ENCODE measurements at places on chromosomes 7 and 10.

GRCh38 chr10:84333864-84334451, 5.6 kb downstream of the CCSER2 start:
- no peak for DNase-seq

- DNase-seq = no peak
Measured at GRCh38 chr10:86393362-86393761, 26.8 kb upstream of the GRID1 start.

- DNase-seq = no peak
Measured at GRCh38 chr7:1095621-1096155, 7.8 kb downstream of the GPER1 start.

DNA sequence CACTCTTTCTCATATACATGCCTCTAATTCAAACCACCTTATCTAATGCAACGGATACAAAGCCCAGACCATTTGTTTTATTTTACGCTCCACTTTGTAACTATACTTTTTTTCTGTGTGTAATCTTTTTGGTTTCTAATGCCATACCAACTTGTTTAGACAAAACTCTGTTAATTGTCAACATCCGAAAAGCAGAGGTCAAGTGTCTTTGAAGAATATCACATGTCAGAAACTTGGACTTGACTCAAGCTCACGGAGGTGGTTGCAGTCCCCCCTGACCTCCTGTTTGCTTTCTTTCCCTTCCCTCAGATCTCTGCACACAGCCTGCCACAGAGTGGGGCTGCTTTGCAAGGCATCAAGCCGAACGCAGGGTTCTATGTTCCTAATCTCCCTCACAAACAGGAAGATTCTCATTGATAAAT, 698.9 kb downstream of the PARD3 start:
- no peak for DNase-seq

GRCh38 chr7:90686146-90686545, 90.0 kb downstream of the CDK14 start:
- no peak for DNase-seq

DNA sequence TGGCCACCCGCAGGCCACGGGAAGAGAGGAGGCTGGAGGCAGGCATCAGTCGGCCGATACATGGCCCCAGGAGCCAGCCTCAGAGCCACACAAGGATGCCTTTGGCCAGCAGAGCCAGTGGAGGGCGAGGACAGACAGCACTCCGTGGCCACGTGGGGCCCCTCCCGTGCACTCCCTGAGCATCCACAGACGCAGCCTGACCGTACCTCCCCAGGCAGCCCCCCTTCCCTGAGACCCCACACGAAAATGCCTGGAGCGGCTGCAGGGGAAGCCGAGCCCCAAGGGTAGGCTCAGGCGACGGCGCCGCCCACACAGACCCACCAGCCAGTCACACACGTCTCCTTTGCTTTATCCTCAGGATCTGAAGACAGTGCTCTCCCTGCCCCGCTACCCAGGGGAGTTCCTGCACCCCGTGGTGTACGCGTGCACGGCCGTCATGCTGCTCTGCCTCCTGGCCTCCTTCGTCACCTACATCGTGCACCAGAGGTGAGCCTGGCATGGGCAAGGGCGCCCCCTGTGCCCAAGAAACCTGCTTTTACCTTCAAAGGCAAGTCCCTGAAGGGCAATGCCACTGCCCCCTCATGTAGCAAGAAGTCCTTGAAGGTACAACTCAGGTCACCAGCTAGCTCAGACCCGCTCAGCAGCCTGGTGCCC, 9.0 kb downstream of the ADGRA1 start:
- DNase-seq = no peak

Measured in left renal cortex interstitium (tissue), 4 donors.